ENCODE measurements at places on chromosomes 11 and 22.
A peak's percentile ranks its signal among the peaks of the same experiment; 100 is the strongest.

DNA sequence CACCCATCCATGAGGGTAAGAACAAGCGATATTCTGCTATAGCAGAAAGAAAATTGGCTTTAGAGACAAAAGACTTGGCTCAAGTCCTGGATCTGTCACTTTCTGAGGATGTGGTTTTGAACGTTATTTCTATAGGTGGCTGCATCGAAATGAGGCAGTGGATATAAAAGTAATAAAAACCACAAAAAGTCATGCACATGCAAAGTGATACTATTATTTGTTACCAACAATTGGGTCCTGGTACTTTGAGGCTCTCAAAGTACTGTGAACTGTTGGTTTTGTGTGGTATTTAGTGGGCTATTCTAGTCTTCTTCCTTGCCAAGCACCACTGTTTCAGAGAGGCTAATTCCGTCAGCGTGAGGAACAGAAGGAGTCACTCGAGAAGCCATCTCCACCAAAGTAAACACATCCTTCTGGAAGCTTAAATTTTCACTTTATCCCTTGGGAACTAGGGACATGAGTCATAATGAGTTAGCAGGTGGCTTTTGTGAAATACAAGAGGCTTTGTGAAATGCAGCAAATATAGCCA, 13.1 kb downstream of the UBASH3B start:
- DNase-seq: no peak

DNA sequence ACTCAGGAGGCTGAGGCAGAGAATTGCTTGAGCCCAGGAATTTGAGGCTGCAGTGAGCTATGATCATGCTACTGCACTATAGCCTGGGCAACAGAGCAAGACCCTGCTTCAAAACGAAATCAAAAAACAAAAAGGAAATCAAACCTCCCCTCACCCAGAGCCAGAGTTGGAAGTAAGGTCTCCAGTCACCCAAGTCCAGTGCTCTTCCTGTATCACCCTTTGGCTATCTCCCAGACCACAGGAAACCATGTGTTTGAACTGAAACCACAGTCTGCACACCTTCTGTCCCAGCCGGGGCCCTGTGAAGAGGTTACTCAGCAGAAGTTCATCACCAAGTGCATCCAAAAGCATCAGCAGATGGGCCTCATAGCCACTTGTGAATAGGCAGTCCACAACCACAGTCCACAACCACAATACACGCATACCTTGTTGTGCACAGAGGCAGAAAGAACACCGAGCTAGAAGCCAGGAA, 4.6 kb downstream of the MYH9 start:
- DNase-seq: no peak

GRCh38 chr11:20670932-20671403, 1.6 kb downstream of the NELL1 start:
- DNase-seq: peak; percentile 48

GRCh38 chr11:119807841-119808240, 78.8 kb upstream of the NECTIN1 start:
- no peak for DNase-seq

DNA sequence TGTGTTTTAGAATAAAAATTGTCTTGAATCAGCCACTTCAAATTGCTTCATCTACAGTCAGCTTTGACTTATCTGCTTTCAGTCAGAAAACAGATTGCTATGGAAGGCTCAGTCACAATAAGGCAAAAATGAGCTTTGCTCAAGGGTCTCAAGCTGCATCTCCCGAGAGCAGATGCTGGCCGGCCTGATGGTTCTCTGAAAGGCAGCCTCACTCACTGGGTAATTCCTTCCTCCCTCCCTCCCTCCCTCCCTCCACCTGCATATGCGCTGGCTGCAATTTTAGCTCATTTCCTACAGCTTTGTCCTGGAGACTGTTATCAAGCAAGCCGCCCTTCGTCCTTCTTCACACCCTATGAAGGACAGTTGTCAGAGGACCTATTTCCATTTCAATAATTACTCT, 1.6 kb upstream of the IZUMO1R start:
- no peak for DNase-seq

GRCh38 chr11:46249103-46249937, 28.1 kb upstream of the CREB3L1 start:
- DNase-seq: no peak

DNA sequence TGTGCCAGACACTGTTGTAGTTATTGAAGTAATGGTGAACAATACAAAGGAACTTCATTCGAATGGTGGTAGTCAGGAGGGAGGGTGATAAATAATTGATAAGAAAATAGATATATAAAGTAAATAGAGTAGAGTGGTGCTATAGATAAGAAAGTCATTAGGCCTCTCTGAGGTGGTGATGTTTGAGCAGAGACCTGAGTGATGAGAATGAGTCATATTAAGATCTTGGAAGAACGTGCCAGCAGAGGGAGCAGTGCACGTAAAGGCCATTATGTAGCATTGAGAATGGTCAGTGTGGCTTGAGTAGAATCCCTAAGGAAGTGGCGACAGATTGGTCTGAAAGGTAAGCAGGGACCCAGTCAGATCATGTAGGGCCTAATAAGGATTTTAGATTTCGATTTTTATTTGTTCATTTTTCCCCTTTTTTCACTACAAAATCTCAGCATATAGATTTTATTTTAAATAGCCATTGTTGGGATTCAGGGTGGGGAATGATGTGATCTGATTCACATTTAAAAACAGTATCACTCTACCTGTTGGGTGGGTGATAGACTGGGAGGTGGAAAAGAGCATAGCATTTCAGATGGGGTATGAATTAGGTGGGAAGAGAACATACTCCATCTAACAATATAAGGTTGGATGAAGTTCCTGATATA, 44.7 kb downstream of the CCDC90B start:
- peak; percentile 21 for DNase-seq

- DNase-seq: peak; percentile 70
These were observed at the start of gene ATG16L2 for GRCh38 chr11:72814286-72815109. TSS of gene ATG16L2 (plus strand) at chr11:72814411. CDS start at chr11:72814446, 35 bp downstream.

DNA sequence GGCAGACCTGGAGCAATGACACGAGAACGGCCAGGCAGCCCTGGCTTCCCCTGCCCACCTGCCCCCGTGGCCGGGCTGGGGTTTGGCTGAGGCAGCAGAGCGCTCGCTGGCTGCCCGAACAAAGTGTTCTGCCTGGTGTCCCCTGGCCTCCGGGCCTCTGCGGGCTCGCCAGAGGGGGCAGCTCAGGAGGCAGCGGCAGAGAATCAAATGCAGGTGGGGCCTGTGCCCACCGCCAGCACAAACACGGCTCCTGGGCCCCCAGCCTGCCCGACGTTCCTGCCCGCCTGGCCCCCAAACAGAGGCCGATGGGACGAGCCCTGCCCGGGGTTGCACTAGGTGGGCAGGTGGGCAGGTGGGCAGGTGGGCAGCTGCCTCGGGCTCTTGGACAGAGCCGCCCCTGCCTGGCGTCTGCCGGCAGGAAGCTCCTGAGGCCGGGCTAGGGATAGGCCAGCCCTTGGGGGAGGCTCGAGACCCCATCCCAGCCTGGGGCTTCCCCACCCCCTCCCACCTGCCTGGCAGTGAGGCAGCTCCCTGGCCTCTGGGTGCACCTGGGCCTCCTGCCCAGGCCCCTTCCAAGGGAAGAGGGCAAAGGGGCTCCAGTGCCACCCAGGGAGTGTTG, 46.8 kb downstream of the CDKN1C start:
- DNase-seq: no peak

DNA sequence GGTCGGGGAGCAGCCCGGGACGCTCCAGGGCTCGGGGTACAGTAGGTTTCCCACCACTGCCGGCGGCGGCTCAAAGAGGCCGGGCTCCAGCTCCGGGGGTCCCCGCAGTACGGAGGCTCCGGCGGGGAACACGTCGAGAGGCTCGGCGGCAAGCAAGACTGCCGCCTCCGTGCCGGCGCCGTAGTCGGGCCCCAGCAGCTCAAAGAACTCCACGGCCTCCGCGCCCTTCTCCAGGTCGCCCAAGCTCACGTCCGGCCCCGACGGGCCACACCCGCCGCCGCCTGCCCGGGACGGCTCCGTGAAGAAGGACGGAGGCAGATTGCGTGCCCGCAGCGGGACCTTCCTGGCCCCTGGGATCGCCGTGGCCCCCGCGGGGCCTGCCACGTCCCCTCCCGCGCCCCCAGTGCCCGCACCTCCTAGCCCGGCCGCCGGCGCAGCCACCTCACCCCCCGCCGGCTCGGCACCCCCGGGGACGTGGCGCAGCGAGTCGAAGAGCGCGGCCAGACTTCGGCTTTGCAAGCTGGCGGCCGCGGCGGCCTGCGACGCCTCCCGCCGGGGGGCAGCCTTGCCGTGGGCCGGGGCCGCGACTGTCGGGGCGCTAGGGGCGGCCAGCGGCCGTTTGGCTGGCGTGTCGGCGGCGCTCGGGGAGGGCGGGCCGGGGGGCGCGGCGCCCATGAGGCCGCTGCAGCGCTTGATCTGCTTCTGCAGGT, 775 bp downstream of the FAM181B start:
- no peak for DNase-seq

DNA sequence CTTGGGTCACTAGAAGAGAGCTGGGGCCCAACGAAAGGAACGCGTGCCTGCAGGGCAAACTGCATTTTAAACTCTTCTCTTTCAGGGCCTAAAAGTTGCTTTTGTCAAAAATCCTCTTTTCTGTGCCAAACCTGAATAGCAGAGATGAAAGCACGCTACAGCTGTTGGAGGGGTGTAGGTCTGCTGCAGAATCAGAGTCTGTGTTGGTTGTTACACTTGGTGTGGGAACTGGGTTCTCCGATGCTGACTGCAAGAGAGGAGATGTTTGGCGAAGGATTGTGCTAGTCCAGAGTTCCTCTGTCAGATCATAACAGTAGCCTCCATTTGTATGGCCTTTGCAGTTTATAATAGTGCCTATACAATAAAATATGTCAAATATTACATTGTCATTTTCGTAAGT, 41.8 kb downstream of the BARX2 start:
- DNase-seq: no peak

GRCh38 chr11:69472541-69473275, 8.8 kb upstream of the LINC01488 start:
- DNase-seq: no peak

- DNase-seq: no peak
These were observed 1.7 kb upstream of the TYMP start for GRCh38 chr22:50531546-50531961.

DNA sequence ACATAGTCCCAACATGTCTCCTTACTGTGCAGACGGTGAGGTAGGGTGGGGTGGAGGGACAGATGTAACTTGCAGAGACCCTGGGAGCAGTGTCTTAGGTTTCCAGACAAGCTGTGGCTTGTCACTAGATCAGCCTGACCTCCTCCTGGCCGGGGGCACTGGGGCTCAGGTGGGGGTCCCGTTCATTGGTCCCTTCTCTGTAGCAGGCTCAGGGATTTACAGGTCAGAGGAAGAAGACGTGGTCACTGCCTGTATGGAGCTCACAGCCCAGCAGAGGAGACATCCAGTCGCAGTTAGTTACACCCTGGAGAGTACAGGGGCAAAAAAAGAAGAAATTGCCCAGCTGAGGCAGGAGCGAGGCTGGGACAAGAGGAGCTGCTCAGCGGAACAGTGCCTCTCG, 22.0 kb upstream of the TUB start:
- DNase-seq: no peak

DNA sequence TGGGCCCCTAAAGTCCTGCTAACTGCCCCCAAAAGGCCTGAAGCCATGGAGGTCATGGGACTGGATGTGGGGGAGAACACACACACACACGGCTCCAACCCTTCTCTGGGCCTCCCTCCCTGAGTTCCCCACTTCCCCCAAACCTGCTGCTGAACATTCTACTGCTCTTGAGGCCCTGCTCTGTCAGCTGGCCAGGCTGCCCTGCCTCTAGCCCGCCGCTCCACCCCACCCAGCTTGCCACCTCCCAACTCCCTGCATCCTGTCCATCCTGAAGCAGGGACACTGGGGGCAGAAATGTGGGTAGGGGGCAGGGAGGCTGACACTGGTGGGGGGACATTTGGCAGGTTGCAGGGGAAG, 1.0 kb downstream of the KCNJ4 start:
- no peak for DNase-seq

GRCh38 chr11:14124350-14124749, 161.8 kb downstream of the SPON1 start:
- DNase-seq: no peak

GRCh38 chr11:17852246-17852645, 117.7 kb downstream of the KCNC1 start:
- no peak for DNase-seq

GRCh38 chr11:58928107-58928499, 11.2 kb upstream of the GLYATL1 start:
- DNase-seq: no peak

DNA sequence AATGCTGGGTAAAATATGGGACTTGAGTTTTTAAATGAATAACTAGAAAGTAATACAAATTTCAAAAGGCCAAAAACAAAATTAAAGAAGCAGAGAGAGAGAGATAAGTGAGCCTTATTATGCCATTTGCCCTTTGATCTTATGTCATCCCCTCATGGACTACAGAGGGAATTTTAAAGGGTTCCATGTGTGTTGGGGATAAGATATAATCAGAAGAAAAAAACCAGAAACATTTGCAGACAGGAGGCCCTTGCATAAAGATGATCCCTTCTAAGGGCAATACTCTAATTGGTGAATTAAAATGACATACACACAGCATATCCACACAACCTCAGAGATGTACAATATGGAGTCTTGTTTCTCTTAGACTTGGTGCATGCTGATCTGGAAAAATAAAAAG, 406.6 kb upstream of the LARGE1 start:
- no peak for DNase-seq

DNA sequence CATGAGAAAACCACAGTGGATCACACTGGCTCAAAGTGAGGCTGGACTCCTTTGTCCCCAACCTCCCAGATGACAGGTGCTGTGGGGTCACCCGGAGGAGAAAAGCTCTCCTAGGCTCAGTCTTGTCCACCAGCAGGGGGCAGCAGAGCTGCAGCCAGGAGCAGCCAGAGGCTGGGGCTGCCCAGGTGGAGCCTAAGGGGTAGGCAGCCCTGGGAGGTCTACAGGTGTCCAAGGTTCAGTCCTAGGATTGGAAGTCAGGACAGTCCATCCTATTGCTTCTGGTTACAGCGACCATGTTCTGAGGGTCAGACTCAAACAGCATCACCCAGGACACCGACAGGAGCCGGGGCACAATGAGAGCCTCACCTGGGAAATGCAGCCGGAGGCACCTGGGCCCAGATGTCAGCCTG, 77.6 kb upstream of the IGLL5 start:
- DNase-seq: no peak

DNA sequence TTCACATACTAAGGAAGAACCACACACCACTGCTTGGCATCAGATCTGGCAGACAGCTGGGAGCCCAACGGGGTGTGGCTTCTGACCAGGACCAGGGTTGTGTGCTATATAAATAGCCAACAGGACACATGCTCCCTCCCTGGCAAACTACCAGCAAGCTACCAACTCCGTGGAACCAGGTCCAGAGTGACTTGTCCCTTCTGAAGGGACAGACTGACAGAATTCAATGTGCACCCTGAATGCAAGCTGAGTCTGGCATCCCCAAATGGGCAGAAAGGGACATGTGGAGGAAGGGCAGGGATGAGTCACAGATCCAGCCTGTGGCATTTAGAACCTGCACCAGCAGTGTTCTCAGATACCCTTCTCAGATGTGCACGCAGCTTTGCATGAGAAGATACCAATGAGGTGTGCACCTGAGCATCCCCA, 92.9 kb downstream of the MICAL3 start:
- no peak for DNase-seq
